ENCODE measurements at places on chromosomes 13 and 19.

DNA sequence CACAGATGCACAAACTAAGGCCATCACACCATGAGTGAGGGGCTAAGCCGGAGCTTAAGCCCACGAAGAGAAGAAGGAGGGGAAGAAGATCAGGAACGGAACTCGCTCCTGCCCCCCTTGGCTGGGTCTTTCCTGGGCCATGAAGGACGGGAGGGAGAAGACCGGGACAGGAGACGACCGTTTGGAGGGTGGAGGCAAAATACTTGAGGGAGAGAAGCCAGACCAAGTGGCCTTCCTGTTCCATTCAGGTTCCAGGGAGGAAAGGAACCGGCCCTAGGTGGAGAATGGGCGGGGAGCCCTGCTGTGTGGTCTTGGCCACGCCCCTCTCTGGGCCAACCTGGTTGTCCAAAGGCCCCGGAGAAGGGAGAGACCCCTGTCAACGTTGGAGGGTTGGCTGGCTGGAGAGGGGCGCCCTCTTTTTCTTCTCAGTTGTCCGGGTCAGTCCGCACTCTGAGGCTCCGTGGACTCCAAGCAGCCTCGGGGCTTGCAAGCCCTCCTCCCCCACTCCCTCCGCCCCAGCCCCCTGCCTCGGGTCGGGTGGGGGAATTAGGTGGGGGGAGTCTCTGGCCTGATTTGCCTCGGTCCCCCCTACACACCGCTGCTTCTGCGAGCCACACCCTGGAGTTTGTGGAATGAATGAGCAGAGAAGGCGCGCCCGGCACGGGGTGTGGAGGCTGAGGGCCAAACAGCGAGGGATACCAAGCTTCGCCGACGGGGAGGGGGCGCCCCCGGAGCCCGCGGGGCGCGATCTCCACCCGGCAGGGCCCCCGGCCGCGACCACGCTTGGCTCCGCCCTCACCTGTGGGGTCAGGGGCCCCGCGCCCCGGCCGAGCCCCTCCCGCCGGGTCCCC is 757 bp downstream of the FBN3 start:
- DNase-seq = no peak

DNA sequence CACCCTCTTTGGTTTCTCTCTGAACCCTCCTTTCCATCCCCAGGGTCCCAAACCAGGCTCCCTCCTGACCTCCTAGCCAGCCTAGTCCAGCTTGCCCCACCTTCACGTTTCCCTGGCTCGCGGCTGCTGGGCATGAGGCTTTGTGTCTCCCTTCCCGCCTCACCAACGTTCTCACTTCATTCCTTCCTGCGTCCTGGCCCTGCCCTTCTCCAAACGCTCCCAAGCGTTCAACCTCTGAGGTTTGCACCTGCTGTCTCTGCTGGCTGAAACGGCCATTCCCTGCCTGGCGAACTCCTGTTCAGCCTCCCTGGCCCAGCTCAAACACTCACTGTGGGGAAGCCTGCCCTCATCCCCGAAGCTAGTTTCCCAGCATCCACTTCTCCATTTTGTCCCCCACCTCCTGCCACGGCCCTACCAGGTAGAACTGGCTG is 12.4 kb downstream of the EPS8L1 start:
- DNase-seq = no peak

GRCh38 chr19:46022431-46023310 is at the start of gene PGLYRP1:
Gene PGLYRP1, minus strand, starts transcription at chr19:46023053. Its CDS starts 32 bp downstream, at chr19:46023021.
- no peak for DNase-seq

- DNase-seq = no peak
Measured at GRCh38 chr13:105625691-105626090, 909.8 kb downstream of the EFNB2 start.

- no peak for DNase-seq
Measured at GRCh38 chr13:50712881-50713280, 130.6 kb downstream of the DLEU7 start.

GRCh38 chr19:49580264-49581006 is at the start of gene NOSIP:
Gene NOSIP, minus strand, starts transcription at chr19:49580556. Its CDS starts 19,865 bp downstream, at chr19:49560691.
- peak; percentile 97 for DNase-seq

DNA sequence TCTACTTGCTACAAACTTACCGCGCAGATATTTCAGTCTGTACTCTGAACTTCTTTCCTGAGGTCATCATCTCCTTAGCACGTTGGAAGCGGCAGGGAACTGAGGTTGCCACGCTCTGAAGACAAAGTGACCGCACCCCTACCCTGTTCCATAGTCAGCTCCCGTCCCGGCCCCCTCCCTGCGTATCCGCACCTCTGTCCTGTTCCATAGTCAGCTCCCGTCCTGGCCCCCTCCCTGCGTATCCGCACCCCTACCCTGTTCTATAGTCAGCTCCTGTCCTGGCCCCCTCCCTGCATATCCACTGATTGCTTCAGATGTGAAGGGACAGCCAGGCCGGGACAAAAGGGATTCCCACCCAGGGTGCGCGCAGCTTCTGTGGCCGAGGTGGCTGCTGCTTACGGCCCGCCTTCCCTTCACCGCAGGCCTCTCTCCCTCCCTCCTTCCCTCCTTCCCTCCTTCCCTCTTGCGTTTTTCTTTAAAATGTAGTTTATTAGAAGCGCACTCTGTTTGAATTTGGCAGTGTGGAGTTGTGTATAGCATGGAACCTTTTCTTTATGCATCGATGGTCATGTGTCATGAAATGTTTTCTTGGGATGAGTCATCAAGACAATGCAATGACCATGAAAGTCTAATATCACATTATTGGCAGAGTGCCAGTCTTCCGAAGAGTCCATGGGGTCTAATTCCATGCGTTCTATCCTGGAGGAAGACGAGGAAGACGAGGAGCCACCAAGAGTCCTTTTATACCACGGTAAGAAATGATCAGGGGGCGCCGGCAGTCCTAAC is 21.9 kb upstream of the NDUFS7 start:
- DNase-seq = no peak

All from bone marrow (tissue), 2 donors.